Activated CD8-positive, alpha-beta T cell treated with anti-CD3 and anti-CD28 coated beads for 36 hours (primary cell): ENCODE measurements at places on chromosomes 2 and 18. TPM values are rescaled to one million over a fixed set of nuclear protein-coding genes. Genes with fewer than 3 reads are reported as not detected.

DNA sequence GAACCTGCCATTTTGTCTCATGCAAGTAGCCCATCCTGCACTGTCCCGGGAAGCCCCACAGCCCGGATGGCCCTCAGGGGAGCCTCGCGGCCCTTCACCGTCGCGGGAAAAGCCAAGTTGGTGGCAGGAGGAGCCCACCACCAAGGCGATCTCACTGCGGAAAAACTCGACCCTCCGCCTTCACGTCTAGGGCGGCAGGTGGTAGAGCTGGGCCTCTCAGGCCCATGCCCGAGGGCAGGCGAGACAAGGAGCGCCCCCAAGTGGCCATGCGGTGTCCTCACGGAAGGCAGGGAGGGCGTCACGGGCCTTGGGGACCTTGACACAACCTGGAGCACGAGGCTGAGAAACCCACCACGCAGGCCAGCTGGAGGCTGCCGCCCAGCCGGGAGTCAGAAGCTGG is 34.8 kb upstream of the SKA1 start:
- no peaks in the 10 kb centered on the region for H3K27me3 ChIP-seq
- peak; percentile 18 for DNase-seq
- H3K4me3 ChIP-seq, result no peak overlapping the region
- no peak overlapping the region for H3K27ac ChIP-seq
- no peaks in the 10 kb centered on the region for H3K4me1 ChIP-seq

DNA sequence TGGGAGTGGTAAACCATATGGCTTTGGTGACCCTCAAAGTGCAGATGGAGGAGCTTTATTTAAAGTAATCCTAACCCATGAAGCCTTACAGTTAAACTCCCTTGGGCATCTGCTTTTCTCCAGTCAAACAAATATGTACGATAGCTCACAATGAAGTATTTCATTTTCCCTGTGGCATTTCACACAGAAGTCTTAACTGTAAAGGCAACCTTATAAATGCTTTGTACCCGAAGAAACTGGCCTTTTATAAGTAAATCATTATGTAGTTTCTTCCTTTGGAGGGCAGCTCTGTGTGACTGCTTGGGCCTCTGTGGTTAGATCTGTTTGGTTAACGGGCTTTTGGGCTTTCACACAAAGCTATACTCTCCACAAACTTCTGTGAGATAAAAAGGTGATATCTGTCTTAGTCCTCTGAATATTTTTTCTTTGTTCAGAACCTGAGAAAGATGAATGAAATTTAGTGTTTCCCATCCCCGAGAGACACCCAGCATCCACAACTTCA is 46.6 kb downstream of the SCN1A start:
- no peaks in the 10 kb centered on the region for H3K4me1 ChIP-seq
- peaks cover 6% of the 10 kb centered on the region for H3K27me3 ChIP-seq

GRCh38 chr2:11564816-11565567 is 31.1 kb downstream of the GREB1 start:
- H3K4me1 ChIP-seq, result no peaks in the 10 kb centered on the region
- H3K27me3 ChIP-seq, result no peaks in the 10 kb centered on the region
- H3K4me3 ChIP-seq, result no peak overlapping the region
- H3K27ac ChIP-seq, result no peak overlapping the region
- H3K36me3 ChIP-seq, result no peaks in the 10 kb centered on the region

GRCh38 chr18:24727685-24728084 is 267.2 kb downstream of the HRH4 start:
- H3K36me3 ChIP-seq, result no peaks in the 10 kb centered on the region
- no peak for DNase-seq
- no peaks in the 10 kb centered on the region for H3K4me1 ChIP-seq
- H3K27ac ChIP-seq, result no peak overlapping the region
- H3K4me3 ChIP-seq, result no peak overlapping the region

- no peaks in the 10 kb centered on the region for H3K4me1 ChIP-seq
- DNase-seq, result no peak
- no peaks in the 10 kb centered on the region for H3K27me3 ChIP-seq
- no peaks in the 10 kb centered on the region for H3K36me3 ChIP-seq
- H3K27ac ChIP-seq, result no peak overlapping the region
Measured at GRCh38 chr2:13669607-13670006, 952.9 kb downstream of the TRIB2 start.

Gene CNRIP1
- total RNA-seq, result not detected

Gene ST6GAL2
- not detected for total RNA-seq

Gene UGT1A10
- total RNA-seq, result not detected

DNA sequence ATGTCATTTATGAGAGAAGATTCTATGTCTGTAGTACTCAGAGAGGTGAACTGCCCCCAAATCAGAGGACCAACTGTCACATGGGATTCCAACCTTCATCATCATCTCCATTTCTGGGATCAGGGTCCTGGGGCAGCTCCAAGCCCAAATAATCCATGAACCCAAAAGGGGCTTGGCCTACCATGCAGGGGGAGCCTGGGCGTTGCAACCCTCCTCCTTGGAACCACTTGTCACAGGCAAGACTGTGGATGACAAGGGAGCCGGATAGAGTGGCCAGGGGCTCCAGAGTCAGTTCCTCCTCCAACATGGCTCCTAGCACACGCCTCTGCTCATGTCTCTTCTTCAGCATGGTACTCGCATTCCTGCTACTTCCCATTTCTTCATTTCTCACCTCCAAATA is 7.9 kb downstream of the CTLA4 start:
- peaks cover 48% of the 10 kb centered on the region for H3K4me1 ChIP-seq
- H3K27me3 ChIP-seq, result no peaks in the 10 kb centered on the region
- no peak overlapping the region for H3K4me3 ChIP-seq
- DNase-seq, result no peak

GRCh38 chr2:191150600-191151330 is at the start of gene STAT4:
TSS of gene STAT4 (minus strand) at chr2:191150994. CDS start at chr2:191148203, 2,791 bp downstream.
- DNase-seq, result peak; percentile 96
- H3K27ac ChIP-seq, result peak within 1 kb of the TSS; percentile 87
- no peaks in the 10 kb centered on the region for H3K27me3 ChIP-seq
- H3K36me3 ChIP-seq, result peaks cover 34% of the 10 kb centered on the region

DNA sequence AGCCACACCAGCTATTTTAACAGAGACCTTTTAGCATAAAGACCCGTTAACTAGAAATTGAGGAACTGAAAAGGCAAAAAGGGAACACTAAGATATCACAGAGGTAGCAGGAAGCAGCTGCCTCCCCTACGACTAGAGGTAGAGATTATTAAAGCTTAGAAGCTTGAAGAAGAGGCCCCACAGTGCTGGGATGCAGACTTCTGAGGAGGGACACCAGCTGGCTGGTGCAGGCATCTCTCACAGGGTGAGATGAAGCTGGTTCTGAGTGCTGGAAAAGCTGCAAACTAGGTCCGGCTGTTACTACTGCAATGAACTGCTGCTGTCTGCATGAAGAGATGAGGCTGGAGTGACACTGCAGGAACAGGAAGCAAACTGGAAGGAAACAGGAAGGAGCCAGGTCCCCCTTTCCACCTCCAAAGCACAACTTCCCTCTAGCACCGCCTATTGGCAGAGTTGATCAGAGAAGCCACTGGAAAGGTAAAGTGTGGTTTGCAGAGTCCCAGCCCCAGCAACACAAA is 61.2 kb upstream of the MRPS9 start:
- peak; percentile 50 for DNase-seq
- peak overlapping the region; percentile 52 for H3K4me3 ChIP-seq
- H3K4me1 ChIP-seq, result peaks cover 6% of the 10 kb centered on the region
- H3K27me3 ChIP-seq, result no peaks in the 10 kb centered on the region
- no peaks in the 10 kb centered on the region for H3K36me3 ChIP-seq
- H3K27ac ChIP-seq, result peak overlapping the region; percentile 26

- peak overlapping the region; percentile 35 for H3K27ac ChIP-seq
- H3K4me3 ChIP-seq, result no peak overlapping the region
- H3K4me1 ChIP-seq, result peaks cover 9% of the 10 kb centered on the region
- H3K36me3 ChIP-seq, result peaks cover 55% of the 10 kb centered on the region
Measured at GRCh38 chr18:13051950-13052349, 60.8 kb downstream of the CEP192 start.

Gene TRIM54
- total RNA-seq, result 0.16 TPM

Gene EPHA4
- 1.8 TPM for total RNA-seq

DNA sequence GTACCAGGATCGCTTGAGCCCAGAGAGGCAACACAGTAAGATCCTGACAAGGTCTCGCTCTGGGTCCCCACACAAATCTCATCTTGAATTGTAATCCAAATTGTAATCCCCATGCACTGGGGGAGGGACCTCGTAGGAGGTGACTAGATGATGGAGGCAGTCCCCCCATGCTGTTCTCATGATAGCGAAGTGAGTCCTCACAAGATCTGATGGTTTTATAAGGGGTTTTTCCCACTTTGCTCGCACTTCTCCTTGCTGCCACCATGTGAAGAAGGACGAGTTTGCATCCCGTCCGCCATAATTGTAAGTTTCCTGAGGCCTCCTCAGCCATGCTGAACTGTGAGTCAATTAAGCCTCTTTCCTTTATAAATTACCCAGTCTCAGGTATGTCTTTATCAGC is 46.0 kb upstream of the SERTAD2 start:
- H3K4me3 ChIP-seq, result no peak overlapping the region
- H3K27me3 ChIP-seq, result no peaks in the 10 kb centered on the region

GRCh38 chr2:197261808-197262226 is 48.8 kb downstream of the ANKRD44 start:
- no peaks in the 10 kb centered on the region for H3K27me3 ChIP-seq
- peak overlapping the region; percentile 90 for H3K27ac ChIP-seq
- peak overlapping the region; percentile 43 for H3K4me3 ChIP-seq
- no peak for DNase-seq

Gene PLA2R1
- total RNA-seq, result not detected

Gene NGEF
- not detected for total RNA-seq

DNA sequence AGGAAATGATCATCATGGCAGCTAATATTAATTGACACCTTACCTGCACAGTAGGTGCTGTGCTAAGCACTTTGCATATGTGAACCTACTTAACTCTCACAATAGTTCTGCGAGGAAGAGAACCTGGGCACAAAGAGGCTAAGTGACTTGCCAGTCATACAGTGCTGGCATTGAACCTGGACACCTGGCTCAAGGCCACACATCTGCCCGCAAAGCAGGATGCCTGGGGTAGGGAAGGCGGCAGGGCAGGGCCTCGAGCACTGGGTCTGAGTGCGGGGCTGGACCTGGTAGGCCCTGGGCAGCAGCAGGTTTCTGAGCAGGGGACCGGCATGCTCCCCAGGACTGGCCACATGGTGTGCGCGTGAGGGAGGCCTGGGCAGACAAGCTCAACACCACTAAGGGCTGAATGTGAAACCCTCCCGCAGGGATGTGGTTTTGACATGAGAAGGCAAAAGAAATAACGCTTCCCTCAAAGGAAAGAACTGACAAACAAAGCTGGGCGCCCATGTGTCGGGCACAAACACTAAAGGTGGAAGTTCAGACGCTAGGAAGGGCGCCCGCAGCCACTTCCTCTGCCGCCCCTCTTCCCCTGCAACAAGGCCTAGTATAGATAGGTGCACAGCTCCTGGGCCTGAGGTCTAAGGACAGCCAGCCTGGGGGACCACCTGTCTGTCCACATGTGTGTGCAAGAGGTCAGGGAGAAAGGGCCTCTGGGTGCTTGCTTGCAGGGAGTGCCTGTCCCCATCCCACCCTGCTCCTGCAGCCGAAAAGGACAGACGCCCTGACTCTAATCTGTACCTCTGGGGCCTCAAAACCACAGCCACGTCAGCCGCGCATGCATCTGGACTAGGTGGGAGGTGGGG is 92.5 kb downstream of the ZFP36L2 start:
- no peaks in the 10 kb centered on the region for H3K27me3 ChIP-seq
- H3K27ac ChIP-seq, result peak overlapping the region; percentile 95

DNA sequence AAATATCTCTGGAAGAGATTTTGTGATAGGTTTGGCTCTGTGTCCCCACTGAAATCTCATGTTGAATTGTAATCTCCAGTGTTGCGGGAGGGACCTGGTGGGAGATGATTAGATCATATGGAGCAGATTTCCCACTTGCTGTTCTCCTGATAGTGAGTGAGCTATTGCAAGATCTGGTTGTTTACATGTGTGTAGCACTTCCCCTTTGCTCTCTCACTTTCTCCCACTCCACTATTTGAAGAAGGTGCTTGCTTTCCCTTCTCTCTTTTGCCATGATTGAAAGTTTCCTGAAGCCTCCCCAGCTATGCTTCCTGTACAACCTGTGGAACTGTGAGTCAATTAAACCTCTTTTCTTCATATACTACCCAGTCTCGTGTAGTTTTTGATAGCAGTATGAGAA is 97.0 kb upstream of the FN1 start:
- no peak for DNase-seq
- H3K4me3 ChIP-seq, result no peak overlapping the region
- no peaks in the 10 kb centered on the region for H3K36me3 ChIP-seq
- no peak overlapping the region for H3K27ac ChIP-seq
- H3K4me1 ChIP-seq, result no peaks in the 10 kb centered on the region

DNA sequence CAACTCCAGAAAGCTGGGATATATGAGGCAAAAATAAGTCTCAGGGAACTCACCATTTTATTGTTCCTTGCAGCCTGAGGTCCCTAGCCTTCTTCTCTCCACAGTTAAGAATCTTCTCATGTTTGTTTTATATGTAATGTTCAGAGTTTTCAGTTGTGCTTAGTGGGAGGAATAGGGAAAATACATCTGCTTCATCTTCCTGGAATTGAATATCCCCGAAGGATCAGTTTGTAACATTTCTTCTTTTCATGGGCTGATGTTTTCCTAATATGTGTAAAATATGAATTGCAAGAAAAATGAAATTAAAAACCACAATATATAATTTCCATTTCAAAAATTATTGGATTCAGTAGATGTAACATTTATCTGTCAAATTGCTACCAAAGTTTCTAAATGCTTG is 8.0 kb downstream of the GALNT1 start:
- H3K27me3 ChIP-seq, result no peaks in the 10 kb centered on the region
- H3K4me3 ChIP-seq, result no peak overlapping the region
- H3K36me3 ChIP-seq, result peaks cover 22% of the 10 kb centered on the region
- DNase-seq, result no peak
- H3K27ac ChIP-seq, result no peak overlapping the region
- peaks cover 40% of the 10 kb centered on the region for H3K4me1 ChIP-seq

GRCh38 chr2:108257757-108258331 is 18.1 kb downstream of the SULT1C3 start:
- H3K27ac ChIP-seq, result no peak overlapping the region
- no peaks in the 10 kb centered on the region for H3K36me3 ChIP-seq
- no peaks in the 10 kb centered on the region for H3K4me1 ChIP-seq
- no peak overlapping the region for H3K4me3 ChIP-seq
- no peak for DNase-seq

- no peaks in the 10 kb centered on the region for H3K36me3 ChIP-seq
- peak overlapping the region; percentile 81 for H3K27ac ChIP-seq
- peaks cover 29% of the 10 kb centered on the region for H3K4me1 ChIP-seq
- H3K4me3 ChIP-seq, result peak overlapping the region; percentile 28
- H3K27me3 ChIP-seq, result peaks cover 38% of the 10 kb centered on the region
Measured at GRCh38 chr2:37376421-37377186, 32.2 kb downstream of the QPCT start.

DNA sequence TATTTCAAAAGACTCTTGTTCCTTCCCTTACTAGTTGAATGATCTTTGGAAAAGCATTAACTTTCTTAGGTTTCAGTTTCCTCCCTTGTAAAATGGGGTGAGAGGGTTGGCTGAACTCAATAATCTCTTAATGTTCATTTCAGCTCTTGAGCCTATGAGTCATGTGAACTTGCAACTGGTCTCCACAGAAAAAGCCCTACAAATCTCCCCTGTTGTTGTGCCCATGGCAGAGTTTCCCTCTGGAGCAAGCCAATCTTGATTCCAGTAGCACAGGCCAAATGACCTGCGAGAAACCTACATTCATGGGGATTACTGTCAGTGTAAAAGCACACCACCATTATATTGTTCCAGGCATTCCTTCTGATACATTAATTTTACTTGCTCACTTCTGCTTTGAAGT is 388.9 kb downstream of the ALK start:
- no peak for DNase-seq
- no peak overlapping the region for H3K27ac ChIP-seq
- no peak overlapping the region for H3K4me3 ChIP-seq
- peaks cover 5% of the 10 kb centered on the region for H3K27me3 ChIP-seq

- peak; percentile 16 for DNase-seq
- H3K4me3 ChIP-seq, result no peak overlapping the region
- no peaks in the 10 kb centered on the region for H3K36me3 ChIP-seq
- no peak overlapping the region for H3K27ac ChIP-seq
Measured at GRCh38 chr2:68282811-68283418, 30.6 kb upstream of the PPP3R1 start.

Gene ARHGEF33
- total RNA-seq, result not detected

Gene C2orf66
- total RNA-seq, result not detected
